ENCODE measurements at places on chromosomes 2 and 18.

DNA sequence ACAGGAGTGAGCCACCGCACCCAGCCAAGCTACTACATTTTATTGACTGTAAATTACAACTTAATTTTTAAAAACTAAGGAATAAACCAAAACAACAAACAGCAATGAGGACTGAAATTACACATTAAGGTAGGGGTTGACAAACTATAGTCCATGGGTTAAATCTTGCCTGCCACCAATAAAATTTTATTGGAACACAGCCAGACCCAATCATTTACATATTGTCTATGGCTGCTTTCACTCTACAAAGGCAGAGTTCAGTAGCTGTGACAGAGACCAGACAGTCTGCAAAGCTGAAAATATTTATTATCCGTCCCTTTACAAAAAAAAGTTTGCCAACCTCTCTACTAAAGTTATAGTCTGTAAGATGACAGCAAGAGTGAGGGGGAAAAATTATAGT is 24.3 kb upstream of the UGP2 start:
- DNase-seq: no peak

DNA sequence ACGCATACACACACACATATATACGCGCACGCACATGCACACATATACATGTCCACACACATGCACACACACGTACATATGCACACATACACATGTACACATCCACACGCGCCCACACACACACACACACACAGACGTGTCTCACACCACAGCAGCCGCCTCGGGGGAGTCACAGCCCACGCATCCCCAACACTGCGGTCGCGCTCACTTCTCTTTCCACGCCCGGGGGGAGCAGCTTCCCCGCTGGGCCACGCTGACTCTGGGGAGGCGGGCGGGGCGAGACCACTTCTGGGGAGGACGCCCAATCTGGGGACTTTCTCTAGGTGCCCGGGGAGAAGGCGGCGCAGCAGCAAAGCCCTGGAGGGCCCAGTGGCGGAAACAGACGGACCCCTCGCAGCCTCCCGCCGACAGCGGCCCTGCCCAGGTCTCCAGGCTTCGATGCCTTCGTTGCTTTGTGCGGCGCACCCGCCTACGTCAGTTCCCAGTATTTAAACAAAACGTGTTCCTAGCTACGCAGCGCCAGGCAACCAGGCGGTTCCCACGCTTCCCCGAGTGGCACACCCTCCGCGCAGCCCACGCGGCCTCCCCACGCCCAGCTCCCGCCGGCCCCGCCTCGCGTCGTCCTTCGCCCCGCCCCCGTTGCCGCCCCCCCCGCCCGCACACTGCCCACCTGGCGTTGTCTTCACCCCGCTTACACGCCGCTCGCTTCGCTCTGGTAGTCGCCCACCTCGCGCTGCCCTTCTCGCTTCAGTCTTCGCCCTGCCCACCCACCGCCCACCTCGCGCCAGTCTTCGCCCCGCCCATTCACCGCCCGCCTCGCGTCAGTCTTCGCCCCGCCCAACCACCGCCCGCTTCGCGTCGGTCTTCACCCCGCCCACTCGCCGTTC is 810 bp upstream of the RBFA start:
- peak; percentile 83 for DNase-seq

DNA sequence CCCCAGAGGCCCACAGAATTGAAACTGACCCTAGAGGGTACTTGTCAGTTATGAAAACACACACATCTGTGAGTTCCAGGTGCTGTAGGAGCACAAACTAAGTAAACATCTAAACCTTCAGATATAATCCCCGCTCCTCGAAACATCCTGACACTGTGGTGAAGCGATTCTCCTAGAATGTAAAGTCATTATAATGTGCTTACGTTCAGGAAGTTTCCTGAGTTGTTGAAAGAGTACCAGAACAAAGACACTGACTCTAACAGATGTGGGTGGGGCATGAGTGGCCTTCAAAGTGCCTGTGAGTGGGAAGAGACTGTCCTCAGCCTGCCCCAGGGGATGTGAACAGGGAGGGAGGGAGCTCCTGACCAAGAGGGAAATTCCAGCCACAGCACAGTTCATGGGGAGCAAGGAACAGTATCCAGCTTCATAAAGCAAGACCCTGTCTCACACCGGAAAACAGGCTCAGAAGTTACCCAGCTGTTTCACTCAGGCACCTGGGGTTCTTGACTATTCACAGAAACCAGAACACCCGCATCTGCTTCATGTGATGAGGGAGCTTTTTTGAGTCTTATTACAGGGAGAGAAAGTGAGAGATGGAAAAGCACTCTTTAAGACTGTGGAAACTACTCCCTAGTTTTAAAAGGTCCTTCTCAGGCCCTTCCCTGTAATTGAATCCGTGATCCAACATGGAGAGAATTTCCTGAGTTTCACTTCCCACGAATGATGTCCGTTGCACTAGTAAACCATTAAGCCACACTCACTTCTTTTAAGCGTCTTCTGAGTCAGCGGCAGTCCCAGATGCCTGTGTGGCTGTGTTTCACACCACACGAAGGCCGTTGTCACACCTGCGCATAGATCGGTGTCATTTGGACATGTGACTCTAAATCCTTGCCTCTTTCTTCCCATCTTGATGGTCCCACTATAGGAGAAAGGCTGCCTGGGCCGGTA is 88.6 kb upstream of the EML6 start:
- DNase-seq: no peak

DNA sequence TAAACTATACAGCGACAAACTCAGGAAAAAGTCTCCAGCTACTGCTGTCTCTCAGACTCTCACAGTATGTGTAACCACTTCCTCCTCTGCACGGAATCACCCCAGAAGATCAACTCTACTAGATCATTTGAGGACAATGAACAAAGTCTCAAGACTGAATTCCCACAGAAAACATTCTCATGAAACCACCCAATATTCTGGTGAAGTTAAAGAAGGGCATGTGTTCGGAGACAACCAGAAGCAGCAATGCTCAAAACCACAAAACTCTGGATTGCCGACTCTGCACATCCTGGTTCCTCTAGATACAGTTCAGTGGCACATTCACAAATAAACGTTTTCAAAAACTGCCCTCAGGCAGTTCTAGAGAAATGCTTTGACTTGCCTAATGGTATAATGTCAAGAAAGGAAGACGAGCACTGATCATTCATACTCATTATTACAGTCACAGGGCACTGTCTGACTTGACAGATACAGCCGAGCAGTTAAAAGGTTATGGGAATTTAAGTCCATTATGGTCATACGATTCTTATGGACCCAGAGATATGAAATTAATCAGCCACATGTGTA is 91.9 kb upstream of the STK17B start:
- DNase-seq: peak; percentile 13

GRCh38 chr18:60596928-60597327 is 224.4 kb upstream of the MC4R start:
- DNase-seq: no peak

DNA sequence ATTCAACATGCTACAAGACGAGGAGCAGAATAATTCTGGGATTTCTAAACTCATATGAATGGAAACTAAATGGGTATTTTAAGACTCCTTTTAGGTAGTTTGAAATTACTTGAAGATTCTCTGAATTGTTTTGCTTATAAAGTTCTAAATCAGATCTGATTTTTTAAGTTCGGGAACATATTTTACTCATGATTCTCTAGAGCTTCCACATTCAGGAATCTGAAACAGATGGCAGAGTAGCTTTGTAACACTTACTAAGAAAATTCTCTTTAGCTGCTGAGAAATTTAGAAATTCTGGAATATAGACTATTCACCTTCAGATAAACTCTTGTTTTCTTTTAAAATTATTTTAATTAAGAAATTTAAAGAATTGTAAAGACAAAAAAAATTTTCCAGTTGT is 13.7 kb downstream of the RBBP8 start:
- DNase-seq: no peak

GRCh38 chr18:54239601-54240000 is 15.1 kb upstream of the MBD2 start:
- no peak for DNase-seq

- DNase-seq: no peak
Measured at GRCh38 chr2:80061881-80062280, 242.7 kb downstream of the LRRTM1 start.

- DNase-seq: no peak
Measured at GRCh38 chr2:30363406-30363805, 83.6 kb upstream of the LCLAT1 start.

GRCh38 chr2:122307763-122308162 is 552.3 kb downstream of the TSN start:
- DNase-seq: no peak

DNA sequence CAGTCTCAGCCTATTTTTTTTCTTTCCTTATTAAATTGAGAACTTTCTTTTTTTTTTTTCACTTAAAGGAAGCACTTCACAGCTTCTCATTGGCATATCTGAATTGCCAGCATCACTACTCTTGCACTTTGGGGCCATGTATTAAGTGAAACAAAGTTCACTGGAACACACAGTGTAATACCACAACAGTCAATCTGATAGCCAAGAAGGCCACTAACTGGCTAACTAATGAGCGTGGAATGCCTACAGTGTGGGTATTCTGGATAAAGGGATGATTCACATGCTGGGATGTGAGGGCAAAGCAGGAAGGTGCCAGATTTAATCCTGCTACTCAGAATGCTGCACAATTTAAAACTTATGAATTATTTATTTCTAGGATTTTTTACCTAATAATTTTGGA is 11.7 kb upstream of the C18orf63 start:
- no peak for DNase-seq

DNA sequence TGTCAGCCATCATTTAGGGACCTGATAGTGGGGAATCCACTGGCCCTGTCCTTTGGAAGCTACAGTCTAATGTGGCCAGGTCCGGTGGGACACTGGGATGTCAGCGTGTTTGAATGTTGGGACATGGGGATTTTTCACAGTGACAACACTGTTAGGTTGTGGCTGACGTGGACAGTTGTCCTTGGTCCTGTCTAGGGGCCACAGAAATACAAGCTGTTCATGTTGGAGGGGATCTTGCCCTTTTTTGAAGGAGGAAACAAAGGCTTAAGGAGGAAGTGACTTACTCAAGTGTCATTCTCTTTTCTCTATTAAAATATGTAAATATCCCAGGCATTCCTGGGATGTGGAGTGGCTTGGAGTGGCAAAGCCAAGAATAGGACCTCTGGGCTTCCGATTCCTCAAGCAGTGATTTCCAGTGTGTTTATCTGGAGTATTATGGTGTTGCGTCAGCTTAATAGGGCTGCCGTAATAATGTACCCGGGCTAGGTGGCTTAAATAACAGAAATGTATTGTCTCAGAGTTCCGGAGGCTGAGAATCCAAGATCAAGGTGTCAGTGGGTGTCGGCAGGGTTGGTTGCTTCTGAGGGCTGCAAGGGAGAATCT is 8.5 kb downstream of the ACOXL start:
- no peak for DNase-seq

DNA sequence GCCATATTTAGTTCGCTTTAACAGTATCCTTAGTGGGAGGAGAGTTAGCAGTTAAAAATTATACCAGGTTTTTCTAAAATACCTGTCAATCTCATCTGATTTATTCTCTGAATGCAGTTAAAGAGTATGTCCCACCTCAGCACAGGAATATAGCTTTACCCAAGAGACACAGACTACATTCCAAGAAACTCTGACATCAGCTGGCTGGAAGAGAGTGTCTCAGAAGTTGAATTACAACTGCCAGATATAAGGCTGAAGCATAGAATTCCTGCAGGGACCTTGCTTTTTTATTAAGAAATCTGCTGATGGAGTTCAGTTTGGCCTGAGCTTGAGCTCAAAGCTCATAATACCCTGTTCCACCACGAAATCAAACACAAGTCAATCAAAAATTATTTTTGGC is 25.4 kb upstream of the CNTNAP5 start:
- no peak for DNase-seq

DNA sequence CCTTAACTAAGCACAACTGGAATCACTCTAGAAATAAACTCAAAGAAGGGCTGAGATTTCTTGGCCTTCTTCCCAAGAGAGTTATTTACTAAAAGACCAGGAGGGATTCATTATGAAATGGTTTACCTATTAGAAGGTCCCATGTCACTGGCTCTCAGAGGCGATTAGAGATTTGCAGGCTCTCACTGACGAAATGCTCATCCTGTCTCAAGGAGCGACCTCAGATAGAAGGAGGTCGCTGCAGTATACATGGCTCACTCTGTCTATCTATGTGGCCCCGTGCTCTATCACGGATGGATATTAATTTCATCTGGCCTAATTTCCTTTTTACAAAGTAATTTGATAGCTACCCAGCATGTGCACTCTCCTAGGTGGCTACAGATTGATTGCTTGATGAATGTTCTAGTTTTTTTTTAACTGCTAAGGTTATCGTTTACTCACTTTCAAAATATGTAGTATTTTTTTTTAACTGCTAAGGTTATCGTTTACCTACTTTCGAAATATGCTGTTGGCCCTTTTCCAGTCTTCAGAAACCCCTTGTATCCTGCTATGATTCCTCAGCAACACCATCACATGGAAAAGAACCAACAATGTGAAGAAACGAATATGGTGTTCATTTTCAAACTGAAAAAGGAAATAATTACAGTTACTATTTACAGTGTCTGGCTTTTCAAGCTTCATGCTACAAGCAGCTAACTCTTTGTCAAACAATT is 9.1 kb downstream of the SMIM21 start:
- no peak for DNase-seq

GRCh38 chr2:156112323-156112722 is 220.2 kb downstream of the NR4A2 start:
- DNase-seq: no peak

GRCh38 chr18:36776650-36777049 is 52.2 kb downstream of the TPGS2 start:
- DNase-seq: no peak

GRCh38 chr18:49177812-49178211 is 227.0 kb upstream of the SMAD7 start:
- no peak for DNase-seq

- DNase-seq: no peak
Measured at GRCh38 chr2:66495788-66496640, 61.1 kb downstream of the MEIS1 start.

- no peak for DNase-seq
Measured at GRCh38 chr2:118841828-118842461, 5.5 kb downstream of the EN1 start.

DNA sequence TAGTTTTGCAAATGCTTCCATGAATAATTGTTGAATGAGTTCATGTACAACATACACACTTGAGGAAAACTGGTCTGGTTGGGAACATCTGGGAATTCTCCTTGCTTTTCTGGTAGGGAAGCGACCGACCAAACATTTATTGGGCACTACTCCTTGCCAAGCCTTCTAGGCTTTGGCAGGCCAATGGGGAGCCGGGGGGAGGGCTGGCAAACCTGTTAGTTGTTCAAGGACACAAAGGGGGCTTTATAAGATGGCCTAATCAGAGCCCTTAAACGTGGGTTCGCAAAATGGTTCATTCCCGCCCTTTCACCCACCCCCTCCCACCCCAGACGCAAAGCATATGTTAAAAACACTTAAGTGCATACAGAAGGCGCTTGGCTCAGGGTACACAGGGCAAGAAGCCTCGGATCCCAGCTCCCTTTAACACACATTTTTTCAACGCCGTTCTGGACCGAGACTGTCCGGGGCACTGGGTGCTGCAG is 844 bp upstream of the VSNL1 start:
- DNase-seq: no peak

DNA sequence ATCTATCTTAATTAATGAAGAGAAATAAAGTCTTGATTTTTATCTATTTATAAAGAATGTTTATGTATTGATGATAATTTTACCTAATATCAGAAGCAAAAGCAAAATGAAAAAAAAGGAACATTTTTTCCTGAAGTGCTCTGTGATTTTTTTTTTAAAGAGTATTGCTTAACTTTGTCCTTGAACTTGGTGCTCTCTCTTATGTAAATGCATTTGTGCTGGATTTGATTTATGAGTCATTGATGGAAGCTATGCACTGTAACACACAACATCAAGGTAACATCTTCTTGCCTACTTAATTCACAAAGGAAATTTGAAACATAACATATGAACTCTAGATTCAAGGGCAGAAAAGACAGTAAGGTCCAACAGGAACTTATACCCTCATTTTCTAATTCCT is 312.9 kb upstream of the CDH19 start:
- no peak for DNase-seq

GRCh38 chr2:233115741-233116140 is 55.6 kb downstream of the INPP5D start:
- DNase-seq: no peak

All from stimulated activated naive CD4-positive, alpha-beta T cell treated with Interleukin-2 at 50 U/mL for 16 hours (primary cell).